ENCODE measurements at places on chromosomes 5 and 9. TPM values are rescaled to one million over a fixed set of nuclear protein-coding genes. Genes with fewer than 3 reads are reported as not detected.

DNA sequence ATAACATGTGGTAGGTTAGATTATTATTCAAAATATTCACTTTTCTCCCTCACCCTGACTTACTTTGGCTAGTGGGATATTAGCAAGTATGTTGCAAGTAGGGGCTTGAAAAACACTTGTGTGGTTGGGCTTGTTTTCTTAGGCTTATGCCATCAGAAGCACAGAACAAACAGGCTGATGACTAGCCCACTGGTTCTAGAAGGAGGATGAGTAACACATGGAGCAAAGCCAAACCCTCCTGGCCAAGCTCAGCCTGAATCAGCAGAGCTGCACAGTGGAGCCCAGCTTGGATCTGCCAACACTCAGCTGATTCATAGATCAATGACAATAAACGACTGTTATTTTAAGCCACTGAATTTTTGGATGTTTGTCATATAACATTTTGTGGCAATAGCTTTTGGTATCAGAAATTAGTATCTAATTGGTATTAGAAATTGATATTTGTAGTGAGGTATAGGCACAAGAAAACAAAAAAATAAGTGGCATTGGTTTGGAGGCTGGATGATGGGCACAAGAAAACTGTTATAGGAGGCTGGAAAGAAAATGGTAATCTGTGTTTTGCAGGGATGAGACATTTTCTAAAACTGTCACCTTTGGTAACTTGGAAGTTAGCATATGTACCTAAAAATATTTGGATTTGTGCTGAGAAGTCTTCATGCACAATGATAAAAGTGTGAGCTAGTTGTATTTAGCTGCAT is 46.1 kb upstream of the ZBED3 start:
- H3K27me3 ChIP-seq = no peaks in the 10 kb centered on the region
- no peak for DNase-seq
- H3K4me1 ChIP-seq = no peaks in the 10 kb centered on the region
- H3K36me3 ChIP-seq = no peaks in the 10 kb centered on the region
- no peak overlapping the region for H3K27ac ChIP-seq
- no peak overlapping the region for H3K4me3 ChIP-seq

DNA sequence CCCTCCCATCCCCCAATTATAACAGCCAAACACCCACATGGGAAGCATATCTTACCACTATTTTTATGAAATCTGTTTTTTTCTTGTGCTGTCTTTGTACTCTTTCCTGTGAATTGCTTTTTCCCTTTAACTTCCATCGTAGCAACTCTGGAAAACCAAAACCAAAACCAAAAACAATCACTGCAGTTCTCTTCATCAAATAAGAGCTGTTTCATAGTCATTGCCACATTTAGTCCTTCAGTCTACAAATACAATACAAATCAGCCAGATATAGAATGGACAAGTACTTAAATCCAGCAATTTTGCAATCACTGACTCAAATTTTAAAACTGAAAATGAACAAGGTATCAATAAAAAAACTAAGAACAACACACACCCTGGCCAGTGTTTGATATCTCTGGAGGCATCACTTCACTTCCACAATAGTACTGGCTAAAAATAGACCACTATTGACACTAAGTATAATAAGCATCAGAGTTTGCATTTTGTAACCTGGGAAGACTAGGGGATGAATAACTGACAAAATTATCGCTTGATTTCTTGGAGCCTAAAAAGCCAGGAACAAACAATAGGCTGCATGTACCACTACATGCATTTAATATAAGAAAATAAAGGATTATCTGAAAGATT is 5.4 kb downstream of the PUM3 start:
- H3K36me3 ChIP-seq = peaks cover 11% of the 10 kb centered on the region
- no peaks in the 10 kb centered on the region for H3K27me3 ChIP-seq
- no peak overlapping the region for H3K27ac ChIP-seq
- no peak overlapping the region for H3K4me3 ChIP-seq

DNA sequence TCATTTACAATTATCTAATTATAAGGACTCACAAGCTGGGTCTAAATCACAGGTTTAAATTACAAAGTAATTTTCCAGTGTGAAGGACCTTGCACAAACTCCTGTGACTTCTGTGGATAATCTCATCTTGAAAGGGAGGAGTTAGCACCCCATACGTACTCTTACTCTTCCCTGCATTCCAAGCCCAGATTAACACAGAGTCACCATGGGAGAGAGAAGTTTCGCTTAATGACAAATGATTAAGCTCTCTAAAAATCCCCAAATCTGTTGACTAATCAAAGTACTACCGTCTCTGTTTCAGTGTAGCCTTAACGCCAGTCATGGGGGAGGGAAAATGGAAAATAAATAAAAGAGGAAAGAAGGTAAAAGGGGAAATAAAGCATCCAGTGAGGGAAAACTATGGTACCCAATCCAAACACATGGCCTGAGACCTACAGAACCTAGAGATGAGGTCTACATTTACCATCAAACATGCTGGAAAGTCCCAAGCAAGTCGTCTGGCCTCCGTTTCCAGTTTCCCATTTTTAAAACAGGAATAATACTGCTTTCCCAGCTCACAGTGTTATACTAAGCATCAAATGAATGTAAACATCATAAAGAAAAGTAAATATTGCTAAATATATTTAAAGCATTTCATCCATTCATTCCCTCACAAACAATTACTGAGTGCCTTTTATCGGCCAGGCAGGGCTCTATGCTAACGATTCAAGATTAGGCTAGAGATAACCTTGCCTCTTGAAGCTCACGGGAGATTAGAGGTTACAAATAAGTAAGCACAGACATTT is 63.2 kb downstream of the PCA3 start:
- no peaks in the 10 kb centered on the region for H3K27me3 ChIP-seq
- H3K4me1 ChIP-seq = peaks cover 22% of the 10 kb centered on the region
- H3K36me3 ChIP-seq = no peaks in the 10 kb centered on the region
- no peak overlapping the region for H3K4me3 ChIP-seq
- DNase-seq = peak; percentile 34

DNA sequence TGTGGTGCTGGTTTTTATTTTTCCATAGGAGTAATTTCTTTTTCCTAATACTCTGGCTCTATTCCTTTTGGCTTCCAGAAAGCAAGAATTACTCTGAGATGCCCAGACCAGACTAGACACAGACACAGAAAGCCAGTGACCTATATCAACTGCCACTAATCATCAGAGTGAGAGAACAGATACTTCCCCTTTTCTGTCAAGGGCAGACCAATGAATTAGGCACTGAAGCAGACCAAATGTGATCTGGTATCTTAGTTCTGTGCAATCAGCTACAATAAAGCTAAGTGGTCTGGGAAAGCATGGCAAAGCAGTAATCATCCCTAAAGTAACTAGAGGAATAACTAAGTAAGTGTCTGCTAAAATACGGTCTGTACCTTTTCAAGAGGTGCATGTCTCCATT is 239.1 kb downstream of the ELAVL2 start:
- no peak overlapping the region for H3K27ac ChIP-seq
- no peak for DNase-seq
- H3K27me3 ChIP-seq = no peaks in the 10 kb centered on the region
- peaks cover 10% of the 10 kb centered on the region for H3K4me1 ChIP-seq

- no peak overlapping the region for H3K27ac ChIP-seq
- H3K4me1 ChIP-seq = no peaks in the 10 kb centered on the region
- H3K4me3 ChIP-seq = no peak overlapping the region
- H3K27me3 ChIP-seq = no peaks in the 10 kb centered on the region
- DNase-seq = no peak
Measured at GRCh38 chr9:114050226-114050568, 27.9 kb downstream of the AMBP start.

GRCh38 chr9:81599837-81600236 is 89.5 kb downstream of the TLE1 start:
- no peak overlapping the region for H3K4me3 ChIP-seq
- no peak for DNase-seq

DNA sequence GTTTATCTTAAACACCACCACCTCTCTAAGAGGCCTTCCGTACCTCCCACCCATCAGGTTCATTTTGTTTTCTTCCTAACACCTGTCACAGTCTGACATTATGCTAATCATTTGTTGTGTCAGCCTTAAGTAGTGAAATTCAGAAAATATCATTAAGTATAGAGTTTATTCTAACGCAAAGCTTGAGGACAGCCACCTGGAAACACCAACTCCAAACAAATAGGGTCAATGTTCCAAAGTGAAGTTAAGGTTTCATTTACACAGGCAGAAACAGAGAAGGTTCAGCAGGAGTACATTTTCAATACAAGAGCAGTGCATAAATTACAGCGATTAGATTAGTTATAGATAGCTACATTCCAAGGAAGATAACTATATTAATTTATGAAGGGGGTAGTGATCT is 1.3 kb upstream of the SMC5 start:
- no peak overlapping the region for H3K4me3 ChIP-seq
- H3K36me3 ChIP-seq = no peaks in the 10 kb centered on the region
- H3K27ac ChIP-seq = no peak overlapping the region

DNA sequence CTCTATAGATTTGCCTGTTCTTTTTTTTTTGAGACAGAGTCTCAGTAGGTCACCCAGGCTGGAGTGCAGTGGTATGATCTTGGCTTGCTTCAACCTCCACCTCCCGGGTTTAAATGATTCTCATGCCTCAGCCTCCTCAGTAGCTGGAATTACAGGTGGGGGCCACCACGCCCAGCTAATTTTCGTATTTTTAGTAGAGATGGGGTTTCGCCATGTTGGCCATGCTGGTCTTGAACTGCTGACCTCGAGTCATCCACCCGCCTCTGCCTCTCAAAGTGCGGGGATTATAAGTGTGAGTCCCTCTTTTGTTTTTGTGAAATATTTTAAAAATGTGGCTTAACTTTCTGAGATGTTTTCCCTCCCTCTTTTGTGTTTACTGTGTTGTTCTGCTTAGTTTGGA is 29.2 kb downstream of the HSPA4 start:
- H3K27me3 ChIP-seq = no peaks in the 10 kb centered on the region
- DNase-seq = no peak

- no peaks in the 10 kb centered on the region for H3K36me3 ChIP-seq
- DNase-seq = no peak
- H3K27me3 ChIP-seq = no peaks in the 10 kb centered on the region
- no peaks in the 10 kb centered on the region for H3K4me1 ChIP-seq
- no peak overlapping the region for H3K27ac ChIP-seq
Measured at GRCh38 chr5:72624641-72625236, 117.5 kb upstream of the ZNF366 start.

DNA sequence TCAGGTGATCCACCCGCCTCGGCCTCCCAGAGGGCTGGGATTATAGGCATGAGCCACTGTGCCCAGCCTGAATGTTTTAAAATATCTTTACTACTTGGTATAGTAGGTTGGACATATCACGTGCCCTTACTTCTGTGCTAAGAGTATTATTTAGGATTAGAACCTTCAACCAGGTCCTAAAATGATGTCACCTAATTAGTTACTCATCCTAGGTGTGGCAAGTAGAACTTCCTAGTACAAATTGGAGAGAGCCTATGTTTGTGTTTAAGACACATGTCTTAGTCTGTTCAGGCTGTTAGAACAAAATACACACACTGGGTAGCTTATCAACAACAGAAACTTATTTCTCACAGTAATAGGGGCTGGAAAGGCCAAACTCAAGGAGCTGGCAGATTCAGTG is 51.5 kb downstream of the ZFAND5 start:
- no peak overlapping the region for H3K27ac ChIP-seq
- peaks cover 20% of the 10 kb centered on the region for H3K4me1 ChIP-seq
- DNase-seq = no peak
- H3K27me3 ChIP-seq = no peaks in the 10 kb centered on the region
- H3K36me3 ChIP-seq = no peaks in the 10 kb centered on the region

DNA sequence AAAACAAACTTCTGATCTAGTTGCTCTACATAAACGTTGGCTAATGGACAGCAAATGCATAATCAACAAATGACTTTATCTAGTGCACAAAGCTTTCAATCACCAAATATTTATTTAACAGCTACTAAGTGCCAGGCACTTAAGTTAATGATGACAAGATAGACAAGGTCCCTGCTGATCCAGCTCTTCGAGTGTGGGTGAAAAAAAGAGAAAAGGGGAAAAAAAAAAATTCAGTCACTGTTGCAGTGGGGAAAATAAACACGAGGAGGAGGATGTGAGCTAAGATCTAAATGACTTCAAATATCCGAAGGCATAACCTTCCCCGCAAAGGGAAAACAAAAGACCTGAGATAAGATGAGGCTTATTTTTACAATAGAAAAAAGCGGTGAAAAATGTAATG is 9.6 kb downstream of the PSIP1 start:
- no peaks in the 10 kb centered on the region for H3K4me1 ChIP-seq
- no peak overlapping the region for H3K4me3 ChIP-seq
- no peak for DNase-seq

- no peaks in the 10 kb centered on the region for H3K27me3 ChIP-seq
- no peak for DNase-seq
- no peak overlapping the region for H3K4me3 ChIP-seq
- H3K27ac ChIP-seq = no peak overlapping the region
- no peaks in the 10 kb centered on the region for H3K36me3 ChIP-seq
Measured at GRCh38 chr9:37286530-37287175, 135.8 kb upstream of the GRHPR start.

DNA sequence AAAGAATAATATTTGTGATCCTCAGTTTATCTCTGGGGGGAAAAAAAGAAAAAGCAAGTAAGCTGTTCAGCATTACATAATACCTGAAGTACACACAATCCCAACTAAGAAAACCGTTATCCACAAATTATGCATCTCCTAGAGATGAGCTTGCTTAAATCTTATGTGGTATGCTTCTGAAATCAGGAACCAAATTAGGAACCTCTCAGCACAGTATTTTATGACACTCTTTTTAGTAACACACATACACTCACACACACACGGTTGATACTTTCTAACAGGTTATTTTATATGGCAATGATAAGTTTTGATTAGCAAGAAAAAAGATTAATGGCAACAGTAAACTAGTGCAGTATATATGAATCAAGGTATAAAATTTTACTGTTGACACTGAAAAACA is 1.2 kb upstream of the ZNF510 start:
- H3K27me3 ChIP-seq = no peaks in the 10 kb centered on the region
- no peak for DNase-seq
- peaks cover 10% of the 10 kb centered on the region for H3K4me1 ChIP-seq
- peak overlapping the region; percentile 67 for H3K4me3 ChIP-seq
- no peak overlapping the region for H3K27ac ChIP-seq

Gene FOXE1
- not detected for total RNA-seq

Gene GBGT1
- 3.0 TPM for total RNA-seq

Gene TNPO1
- total RNA-seq = 316 TPM

Gene LCN10
- total RNA-seq = not detected

All from neural progenitor cell (in vitro differentiated cells).